ENCODE measurements at places on chromosomes 7 and 10. TPM values are rescaled to one million over a fixed set of nuclear protein-coding genes. Genes with fewer than 3 reads are reported as not detected.

COL28A1 gene
- total RNA-seq, result 0.92 TPM

MRM2 gene
- total RNA-seq, result 59.0 TPM

TMEM26 gene
- 0.09 TPM for total RNA-seq

RHOBTB1 gene
- total RNA-seq, result 2.5 TPM

INHBA gene
- 1.6 TPM for total RNA-seq

KEL gene
- total RNA-seq, result 0.72 TPM

DNA sequence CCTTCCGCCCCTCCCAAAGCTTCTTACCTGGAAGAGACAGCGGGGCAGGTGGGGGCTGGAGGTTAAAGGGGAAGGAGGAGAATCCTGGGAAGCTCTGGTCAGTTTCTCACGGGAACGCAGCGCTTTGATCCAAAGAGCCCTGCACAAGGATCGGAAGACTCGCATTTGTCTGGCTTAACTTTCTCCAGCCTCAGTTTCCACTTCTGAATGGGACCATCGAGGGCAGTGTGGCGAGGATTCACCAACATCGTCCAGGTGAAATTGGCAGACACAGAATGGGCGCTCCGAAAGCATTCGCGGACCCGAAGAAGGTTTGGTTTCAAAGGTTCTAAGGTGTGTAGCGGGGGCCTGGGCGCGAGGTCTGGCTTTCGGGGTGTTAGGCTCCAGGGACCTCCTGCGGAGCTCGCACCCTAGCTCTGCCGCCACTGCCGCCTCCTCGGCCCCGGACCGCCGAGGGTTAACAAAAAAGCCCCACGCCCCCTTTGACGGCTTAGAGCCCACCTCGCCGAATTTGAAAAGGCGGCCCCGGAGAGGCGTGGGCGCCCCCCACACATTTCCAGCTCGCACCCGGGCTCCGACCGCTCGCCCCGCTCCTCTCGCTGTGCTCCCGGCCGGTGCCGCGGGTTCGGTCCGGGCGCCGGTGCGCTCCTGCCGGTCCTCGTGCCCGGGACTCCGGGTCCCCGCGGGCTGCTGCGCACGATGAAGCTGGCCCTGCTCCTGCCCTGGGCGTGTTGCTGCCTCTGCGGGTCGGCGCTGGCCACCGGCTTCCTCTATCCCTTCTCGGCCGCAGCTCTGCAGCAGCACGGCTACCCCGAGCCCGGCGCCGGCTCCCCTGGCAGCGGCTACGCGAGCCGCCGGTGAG lies at the start of gene COL26A1:
COL26A1 (plus strand) TSS at position 542 of the 862 bp plus-strand sequence; CDS start at position 700, 158 bp downstream.
- H3K4me3 ChIP-seq, result peak within 1 kb of the TSS; percentile 81
- H3K27me3 ChIP-seq, result no peaks in the 10 kb centered on the region
- no peak within 1 kb of the TSS for H3K27ac ChIP-seq
- peak; percentile 67 for DNase-seq
- H3K36me3 ChIP-seq, result peaks cover 27% of the 10 kb centered on the region

DNA sequence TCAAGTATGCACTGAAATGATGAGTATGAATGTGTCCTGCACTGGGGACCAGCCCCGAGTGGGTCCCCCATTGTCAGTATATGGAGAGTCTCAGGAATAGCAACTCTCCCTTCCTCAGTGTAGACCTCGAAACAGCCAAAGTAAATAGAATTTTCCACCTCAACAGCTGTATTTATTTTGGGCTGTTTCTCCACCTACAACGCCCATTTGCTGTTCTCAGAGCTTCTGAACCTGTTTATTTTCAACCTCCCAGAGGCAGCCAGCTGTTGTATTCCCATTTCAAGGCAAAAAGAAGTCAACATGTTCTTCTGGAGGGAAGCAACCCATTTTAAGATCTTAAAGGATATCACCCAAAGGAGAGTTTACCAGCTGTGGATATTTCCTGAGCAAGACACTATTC lies 59.6 kb upstream of the BICC1 start:
- H3K27ac ChIP-seq, result no peak overlapping the region
- no peak overlapping the region for H3K4me3 ChIP-seq
- no peaks in the 10 kb centered on the region for H3K4me1 ChIP-seq
- no peaks in the 10 kb centered on the region for H3K27me3 ChIP-seq

DNA sequence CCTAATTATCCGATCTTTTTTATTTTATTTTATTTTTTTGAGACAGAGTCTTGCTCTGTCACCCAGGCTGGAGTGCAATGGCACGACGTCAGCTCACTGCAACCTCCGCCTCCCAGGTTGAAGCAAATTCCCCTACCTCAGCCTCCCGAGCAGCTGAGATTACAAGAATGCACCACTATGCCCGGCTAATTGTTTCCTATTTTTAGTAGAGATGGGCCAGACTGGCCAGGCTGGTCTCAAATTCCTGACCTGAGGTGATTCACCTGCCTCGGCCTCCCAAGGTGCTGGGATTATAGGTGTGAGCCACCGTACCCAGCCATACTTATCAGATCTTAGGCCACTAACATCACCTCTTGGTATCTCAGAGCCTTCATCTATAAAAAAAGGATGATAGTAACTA lies 4.9 kb downstream of the SLC25A13 start:
- H3K27ac ChIP-seq, result no peak overlapping the region
- no peak for DNase-seq
- H3K36me3 ChIP-seq, result peaks cover 2% of the 10 kb centered on the region
- H3K4me1 ChIP-seq, result peaks cover 10% of the 10 kb centered on the region
- no peak overlapping the region for H3K4me3 ChIP-seq

GRCh38 chr7:139946533-139946932 lies 116.2 kb downstream of the PARP12 start:
- no peak overlapping the region for H3K4me3 ChIP-seq
- DNase-seq, result no peak
- no peaks in the 10 kb centered on the region for H3K4me1 ChIP-seq

DNA sequence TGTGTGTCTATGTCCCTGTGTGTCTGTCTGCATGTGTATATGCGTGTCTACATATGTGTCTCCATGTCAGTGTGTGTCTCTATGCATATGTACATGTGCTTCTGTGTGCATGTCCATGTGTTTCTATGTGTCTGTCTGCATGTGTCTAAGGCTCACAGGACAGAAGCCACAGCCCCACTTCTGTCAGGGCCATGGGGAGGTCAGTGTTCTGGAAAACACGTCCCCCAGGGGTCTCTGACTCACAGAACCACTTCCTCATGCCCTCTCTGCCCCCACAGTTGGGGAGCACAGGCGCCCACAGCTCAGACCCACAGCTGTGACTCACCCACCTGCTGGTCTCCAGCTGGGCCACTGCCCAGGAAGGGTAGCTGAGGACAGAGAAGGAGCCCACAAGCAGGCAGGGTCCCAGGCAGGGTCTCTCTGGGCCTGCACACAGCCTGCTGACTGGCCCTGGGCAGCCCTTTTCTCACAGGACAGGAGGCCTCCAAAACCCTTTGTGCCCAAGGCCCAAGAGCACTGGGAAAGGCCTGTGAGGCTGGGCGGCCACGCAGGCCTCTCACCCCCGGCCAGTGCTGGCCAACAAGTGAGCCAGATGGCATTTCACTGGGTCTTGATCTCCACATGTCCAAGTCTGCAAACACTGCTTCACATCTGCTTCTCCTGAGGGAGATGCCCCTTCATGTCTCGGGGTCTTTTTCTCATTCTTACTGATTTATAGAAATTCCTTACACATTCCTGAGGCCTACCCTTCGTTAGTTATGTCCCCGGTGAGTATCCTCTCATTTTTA lies 102.9 kb upstream of the FAM20C start:
- H3K36me3 ChIP-seq, result peaks cover 5% of the 10 kb centered on the region
- H3K4me3 ChIP-seq, result no peak overlapping the region
- no peak overlapping the region for H3K27ac ChIP-seq
- peaks cover 14% of the 10 kb centered on the region for H3K4me1 ChIP-seq
- no peak for DNase-seq
- H3K27me3 ChIP-seq, result no peaks in the 10 kb centered on the region

DNA sequence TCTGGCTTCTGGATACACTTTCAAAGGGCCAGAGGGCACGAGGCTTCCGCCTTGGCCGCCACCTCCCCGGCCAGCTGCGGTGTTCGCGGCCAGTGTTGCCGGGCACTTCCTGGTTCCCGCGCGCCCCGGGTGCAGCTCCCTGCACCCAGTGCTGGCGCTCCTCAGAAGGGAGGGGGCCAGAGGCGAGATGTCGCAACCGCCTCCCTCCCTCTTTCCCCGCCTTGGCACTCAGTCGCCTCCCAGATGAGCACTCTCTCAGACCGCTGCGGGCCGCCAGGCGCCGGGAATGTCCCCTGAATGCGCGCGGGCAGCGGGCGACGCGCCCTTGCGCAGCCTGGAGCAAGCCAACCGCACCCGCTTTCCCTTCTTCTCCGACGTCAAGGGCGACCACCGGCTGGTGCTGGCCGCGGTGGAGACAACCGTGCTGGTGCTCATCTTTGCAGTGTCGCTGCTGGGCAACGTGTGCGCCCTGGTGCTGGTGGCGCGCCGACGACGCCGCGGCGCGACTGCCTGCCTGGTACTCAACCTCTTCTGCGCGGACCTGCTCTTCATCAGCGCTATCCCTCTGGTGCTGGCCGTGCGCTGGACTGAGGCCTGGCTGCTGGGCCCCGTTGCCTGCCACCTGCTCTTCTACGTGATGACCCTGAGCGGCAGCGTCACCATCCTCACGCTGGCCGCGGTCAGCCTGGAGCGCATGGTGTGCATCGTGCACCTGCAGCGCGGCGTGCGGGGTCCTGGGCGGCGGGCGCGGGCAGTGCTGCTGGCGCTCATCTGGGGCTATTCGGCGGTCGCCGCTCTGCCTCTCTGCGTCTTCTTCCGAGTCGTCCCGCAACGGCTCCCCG lies at the start of gene FFAR4:
FFAR4 (plus strand) TSS at position 231 of the 842 bp plus-strand sequence; CDS start at position 287, 56 bp downstream.
- peak within 1 kb of the TSS; percentile 73 for H3K4me3 ChIP-seq
- H3K27me3 ChIP-seq, result peaks cover 48% of the 10 kb centered on the region
- DNase-seq, result peak; percentile 64

DNA sequence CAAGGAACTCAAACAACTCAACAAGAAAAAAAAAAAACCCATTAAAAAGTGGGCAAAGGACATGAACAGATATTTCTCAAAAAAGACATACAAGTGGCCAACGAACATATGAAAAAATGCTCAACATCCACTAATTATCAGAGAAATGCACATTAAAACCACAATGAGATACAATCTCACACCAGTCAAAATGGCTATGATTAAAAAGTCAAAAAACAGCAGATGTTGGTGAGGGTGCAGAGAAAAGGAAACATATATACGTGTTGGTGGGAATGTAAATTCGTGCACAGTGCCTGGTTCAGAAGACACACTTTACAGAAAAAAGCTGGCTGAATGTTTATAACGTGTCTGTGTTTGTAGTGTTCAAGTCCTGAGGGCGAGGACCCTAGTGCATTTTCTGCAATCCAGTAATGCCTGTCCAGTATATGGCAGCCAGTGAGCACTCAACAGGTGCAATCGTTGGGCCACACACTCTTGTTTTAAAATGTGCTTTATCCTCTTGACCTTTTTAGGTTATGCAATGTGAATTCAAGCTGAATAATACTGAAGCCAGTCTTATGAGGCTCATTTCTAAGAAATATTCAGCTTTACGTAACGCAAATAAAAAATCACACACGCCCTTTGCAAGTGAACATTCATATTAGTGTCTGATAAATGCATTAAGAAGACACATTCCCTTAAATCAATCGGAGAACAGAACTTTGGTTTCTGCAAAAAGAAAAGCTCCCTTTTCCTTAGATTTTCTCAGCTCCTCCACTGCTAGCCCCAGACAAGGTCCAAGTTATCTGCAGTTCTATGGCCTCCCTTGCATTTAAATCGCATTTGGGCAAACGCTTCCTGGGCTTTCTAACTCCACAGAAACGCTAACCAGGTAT lies 813 bp upstream of the MTURN start:
- H3K4me1 ChIP-seq, result no peaks in the 10 kb centered on the region
- no peak for DNase-seq
- no peaks in the 10 kb centered on the region for H3K36me3 ChIP-seq
- H3K27ac ChIP-seq, result no peak overlapping the region

DNA sequence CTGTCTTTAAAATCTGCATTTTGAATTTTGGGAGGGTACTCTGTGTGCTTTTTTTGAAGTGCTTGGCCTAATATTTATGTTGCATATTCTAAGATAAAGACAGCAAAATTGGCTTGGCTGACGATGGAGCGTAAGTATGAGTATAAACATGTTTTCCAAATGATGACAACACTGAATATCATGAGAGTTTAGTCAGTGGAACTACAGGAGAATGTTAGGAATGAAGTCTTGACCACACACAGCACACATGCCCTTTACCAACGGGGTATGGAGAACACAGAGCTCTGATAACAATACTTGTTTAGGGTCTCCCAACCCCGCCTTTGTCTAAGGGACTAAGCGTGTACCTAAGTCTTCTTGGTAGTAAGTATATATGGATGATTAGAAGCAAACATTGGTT lies 253.9 kb upstream of the FZD8 start:
- no peak overlapping the region for H3K4me3 ChIP-seq
- H3K4me1 ChIP-seq, result peaks cover 2% of the 10 kb centered on the region
- no peak overlapping the region for H3K27ac ChIP-seq
- no peaks in the 10 kb centered on the region for H3K27me3 ChIP-seq

DNA sequence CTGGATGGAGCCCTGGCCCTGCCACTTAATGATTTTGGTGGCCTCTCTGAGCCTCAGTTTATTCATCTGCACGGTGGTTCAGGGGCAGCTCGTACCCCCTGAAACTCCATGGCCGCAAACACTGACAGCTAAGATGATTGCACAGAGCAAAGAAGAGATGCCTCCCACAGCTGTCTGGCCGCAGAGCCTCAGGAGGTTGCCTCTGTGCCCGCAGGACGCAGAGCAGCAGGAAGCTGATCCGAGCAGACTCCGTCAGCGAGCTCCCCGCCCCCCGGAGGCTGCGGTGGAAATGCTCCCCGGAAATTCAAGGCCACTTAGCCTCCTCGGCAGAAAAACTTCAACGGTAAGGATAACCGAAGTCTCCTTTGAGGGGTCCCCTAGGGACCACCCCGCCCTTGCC lies 30.2 kb upstream of the C10orf53 start:
- no peak overlapping the region for H3K4me3 ChIP-seq
- no peak overlapping the region for H3K27ac ChIP-seq
- no peaks in the 10 kb centered on the region for H3K4me1 ChIP-seq
- H3K27me3 ChIP-seq, result no peaks in the 10 kb centered on the region
- no peaks in the 10 kb centered on the region for H3K36me3 ChIP-seq

GRCh38 chr10:132482090-132482800 lies 55.3 kb upstream of the INPP5A start:
- no peaks in the 10 kb centered on the region for H3K27me3 ChIP-seq
- H3K36me3 ChIP-seq, result no peaks in the 10 kb centered on the region
- H3K27ac ChIP-seq, result no peak overlapping the region

GRCh38 chr7:462173-463103 lies 57.2 kb downstream of the PDGFA start:
- no peaks in the 10 kb centered on the region for H3K4me1 ChIP-seq
- H3K27ac ChIP-seq, result no peak overlapping the region
- no peak overlapping the region for H3K4me3 ChIP-seq
- H3K36me3 ChIP-seq, result peaks cover under 1% of the 10 kb centered on the region
- H3K27me3 ChIP-seq, result no peaks in the 10 kb centered on the region

- H3K4me1 ChIP-seq, result peaks cover 11% of the 10 kb centered on the region
- no peak overlapping the region for H3K4me3 ChIP-seq
- no peaks in the 10 kb centered on the region for H3K27me3 ChIP-seq
- H3K27ac ChIP-seq, result peak overlapping the region; percentile 1
These were observed 124.9 kb downstream of the DLG5 start for GRCh38 chr10:77801474-77802161.

- H3K36me3 ChIP-seq, result no peaks in the 10 kb centered on the region
- H3K27ac ChIP-seq, result no peak overlapping the region
- H3K4me3 ChIP-seq, result no peak overlapping the region
- no peaks in the 10 kb centered on the region for H3K27me3 ChIP-seq
- H3K4me1 ChIP-seq, result peaks cover 4% of the 10 kb centered on the region
- DNase-seq, result no peak
These were observed 427.4 kb upstream of the MGMT start for GRCh38 chr10:129039406-129040370.

Data from H9 (cell line).